Anterior cingulate cortex (tissue), 58 donors: ENCODE measurements at places on chromosomes 16 and 17.

DNA sequence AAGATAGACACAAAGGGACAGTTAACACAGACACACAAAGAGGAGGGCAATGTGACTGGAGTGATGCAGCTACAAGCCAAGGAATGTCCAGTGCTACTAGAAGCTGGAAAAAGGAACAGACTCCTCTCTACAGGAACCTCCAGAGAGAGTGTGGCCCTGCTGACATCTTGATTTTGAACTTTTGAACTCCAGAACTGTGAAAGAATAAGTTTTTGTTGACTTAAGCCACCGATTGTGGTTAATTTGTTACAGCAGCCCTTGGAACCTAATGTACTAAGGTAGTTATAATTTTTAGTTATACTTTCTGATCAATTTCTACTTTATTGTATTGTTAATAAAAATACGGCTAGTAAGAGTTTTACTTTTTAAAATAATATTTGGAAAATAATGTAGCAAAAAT lies 129.1 kb downstream of the MYO1D start:
- no peak for DNase-seq

DNA sequence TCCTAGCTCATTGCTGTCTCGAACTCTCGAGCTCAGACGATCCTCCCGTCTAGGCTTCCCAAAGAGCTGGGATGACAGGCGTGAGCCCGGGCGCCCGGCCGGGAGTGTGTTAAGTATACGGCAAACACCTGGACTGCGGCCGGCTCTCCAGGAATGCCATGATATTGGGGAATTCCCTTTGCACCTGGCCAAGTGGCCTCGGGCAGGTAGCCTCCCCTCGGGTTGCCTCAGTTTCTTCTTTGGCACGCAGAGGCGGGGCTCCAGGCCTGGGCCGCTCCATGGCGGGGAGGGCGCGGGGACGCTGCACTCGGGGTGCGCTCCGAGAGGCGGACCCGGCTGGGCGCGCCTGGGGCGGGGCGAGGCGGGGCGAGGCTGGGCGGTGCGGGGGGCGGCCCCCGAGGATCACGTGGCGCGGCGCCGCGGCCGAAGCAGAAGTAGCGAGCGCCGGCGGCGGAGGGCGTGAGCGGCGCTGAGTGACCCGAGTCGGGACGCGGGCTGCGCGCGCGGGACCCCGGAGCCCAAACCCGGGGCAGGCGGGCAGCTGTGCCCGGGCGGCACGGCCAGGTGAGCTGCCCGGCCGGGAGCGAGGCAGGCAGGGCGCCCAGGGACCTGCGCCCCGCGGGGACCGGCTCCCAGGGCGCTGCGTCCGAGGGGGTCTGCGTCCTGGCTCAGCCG lies at the start of gene PLCG2:
TSS of gene PLCG2 (plus strand) at position 431 of the 675 bp plus-strand sequence. CDS start 6,699 bp downstream, outside the sequence.
- DNase-seq: no peak

DNA sequence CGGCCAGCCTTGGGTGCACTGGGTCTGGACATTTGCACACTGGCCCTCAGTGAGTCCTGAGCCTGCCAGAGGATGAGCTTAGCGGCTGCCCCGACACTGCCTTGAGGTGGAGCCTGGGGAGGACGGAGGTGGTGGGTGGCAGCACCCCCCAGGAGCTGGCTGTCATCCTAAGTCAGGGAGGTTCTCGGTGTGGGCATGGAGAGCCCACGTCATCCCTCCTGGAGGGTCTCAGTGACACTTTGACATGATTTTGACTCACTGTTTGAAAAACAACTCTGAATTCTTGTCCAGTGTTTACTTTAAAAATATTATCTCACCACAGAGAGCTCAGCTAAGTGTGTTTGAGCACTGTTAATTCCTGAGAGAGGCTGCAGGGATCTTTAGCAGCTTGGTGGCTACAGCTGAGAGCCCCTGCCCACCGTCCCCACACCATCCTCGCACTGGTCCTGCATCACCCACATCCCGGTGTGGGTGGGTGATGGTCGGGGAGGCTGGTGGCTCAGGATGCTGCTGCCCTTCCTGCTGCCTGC lies 63.1 kb downstream of the BANP start:
- no peak for DNase-seq

GRCh38 chr17:77064598-77064997 lies 76.2 kb upstream of the SEC14L1 start:
- no peak for DNase-seq

GRCh38 chr17:7840441-7840840 lies 6.4 kb downstream of the KDM6B start:
- DNase-seq: no peak
